HS-27A (cell line): ENCODE measurements at places on chromosomes 13 and 19.

GRCh38 chr19:12864721-12865715 is 16.2 kb downstream of the DNASE2 start:
- no peak for DNase-seq

DNA sequence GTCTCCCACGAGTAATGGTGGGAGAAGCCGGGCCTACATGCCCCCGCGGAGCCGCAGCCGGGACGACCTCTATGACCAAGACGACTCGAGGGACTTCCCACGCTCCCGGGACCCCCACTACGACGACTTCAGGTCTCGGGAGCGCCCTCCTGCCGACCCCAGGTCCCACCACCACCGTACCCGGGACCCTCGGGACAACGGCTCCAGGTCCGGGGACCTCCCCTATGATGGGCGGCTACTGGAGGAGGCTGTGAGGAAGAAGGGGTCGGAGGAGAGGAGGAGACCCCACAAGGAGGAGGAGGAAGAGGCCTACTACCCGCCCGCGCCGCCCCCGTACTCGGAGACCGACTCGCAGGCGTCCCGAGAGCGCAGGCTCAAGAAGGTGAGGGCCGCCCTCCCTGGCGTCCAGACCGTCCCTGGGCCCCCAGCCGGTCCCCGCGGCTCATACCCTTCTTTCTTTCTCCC is 1.4 kb upstream of the USF2 start:
- DNase-seq, result no peak

DNA sequence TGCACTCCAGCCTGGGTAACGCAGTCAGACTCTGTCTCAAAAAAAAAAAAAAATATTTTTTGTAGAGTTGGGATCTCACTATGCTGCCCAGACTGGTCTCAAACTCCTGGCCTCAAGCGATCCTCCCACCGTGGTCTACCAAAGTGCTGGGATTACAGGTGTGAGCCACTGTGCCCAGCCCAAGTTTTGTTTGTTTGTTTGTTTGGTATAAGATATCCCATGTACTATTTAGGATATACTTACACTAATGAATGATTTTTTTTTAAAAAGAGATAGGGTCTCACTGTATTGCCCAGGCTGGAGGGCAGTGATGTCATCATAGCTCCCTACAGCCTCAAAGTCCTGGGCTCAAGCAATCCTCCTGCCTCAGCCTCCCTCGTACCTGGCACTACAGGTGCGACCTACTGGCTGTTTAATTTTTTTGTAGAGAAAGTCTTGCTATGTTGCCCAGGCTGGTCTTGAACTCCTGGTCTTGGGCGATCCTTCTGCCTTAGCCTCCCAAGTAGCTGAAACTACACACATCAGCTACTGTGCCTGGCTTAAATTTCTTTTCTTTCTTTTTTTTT is 24.0 kb downstream of the TLE6 start:
- DNase-seq, result no peak

DNA sequence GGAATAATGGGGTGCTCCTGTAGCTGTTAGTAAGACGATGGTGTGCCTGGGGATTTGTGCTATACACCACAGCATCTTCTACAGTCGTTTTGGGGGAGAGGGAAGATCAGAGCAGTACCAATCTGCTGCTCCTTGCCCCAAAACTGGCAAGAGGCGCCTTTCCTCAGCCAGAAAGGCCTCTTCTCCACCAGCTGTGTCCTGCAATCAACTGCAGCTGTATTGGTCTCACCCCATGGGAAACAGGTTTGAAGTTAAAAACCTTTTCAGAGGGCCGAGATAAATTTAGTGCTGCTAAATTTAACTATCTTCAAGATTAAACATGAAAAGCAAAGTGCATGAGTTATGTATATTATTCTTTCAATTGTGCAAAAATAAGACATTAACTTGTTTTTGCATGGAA is 1.2 kb upstream of the RNASEH2B start:
- no peak for DNase-seq

GRCh38 chr19:15249972-15250639 is 17.9 kb upstream of the EPHX3 start:
- DNase-seq, result peak; percentile 74

- DNase-seq, result no peak
Observed at GRCh38 chr13:29535663-29536655, 59.5 kb downstream of the SLC7A1 start.

DNA sequence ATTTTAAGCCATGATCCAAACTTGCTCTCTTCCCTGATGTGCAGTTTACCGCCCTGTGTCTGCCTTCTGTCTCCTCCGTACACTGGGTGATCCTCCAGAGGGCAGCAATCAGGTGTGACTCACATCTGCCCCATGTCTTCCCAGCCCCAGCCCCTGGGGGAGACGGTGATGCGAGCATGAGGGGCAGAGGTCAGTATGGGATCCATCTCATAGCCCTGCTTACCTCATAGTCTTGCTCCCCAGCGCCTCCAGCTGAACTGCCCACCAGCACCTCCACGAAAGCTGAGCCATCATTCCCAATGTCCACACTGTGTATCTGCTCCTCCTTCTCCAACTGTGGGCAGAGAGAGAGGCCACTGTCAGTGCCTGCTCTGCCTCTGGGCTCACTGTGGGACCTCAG is 14.6 kb downstream of the XRCC1 start:
- DNase-seq, result no peak

DNA sequence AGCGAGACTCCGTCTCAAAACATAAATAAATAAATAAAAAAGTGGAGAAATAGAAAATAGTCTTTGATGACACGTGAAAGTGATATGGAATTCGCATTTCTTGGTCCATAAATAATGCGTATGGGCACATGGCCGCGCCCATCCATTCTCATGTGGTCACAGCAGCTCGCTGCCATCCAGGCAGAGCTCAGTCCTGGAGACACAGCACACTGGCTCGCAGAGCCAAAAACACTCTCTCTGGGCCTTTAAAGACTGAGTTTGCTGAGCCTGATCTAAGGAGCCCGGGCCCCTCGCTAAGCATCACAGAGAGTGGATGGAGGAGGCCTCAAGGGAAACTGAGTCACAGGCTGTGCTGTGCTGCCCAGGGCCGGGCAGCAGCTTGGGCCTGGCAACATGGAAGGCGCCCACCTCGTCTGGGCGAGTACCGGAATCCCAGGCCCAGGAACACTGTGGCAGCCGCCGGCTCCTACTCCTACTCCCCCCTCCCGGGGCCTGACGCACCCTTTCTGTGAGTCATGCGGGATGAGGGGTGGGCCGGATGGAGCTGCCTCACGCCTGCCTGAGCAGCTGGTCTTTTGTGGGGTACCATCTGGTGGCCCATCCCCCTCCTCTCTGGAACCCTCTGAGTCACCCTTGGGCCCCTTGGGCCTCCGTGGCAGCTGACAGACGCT is 28.9 kb upstream of the CACTIN start:
- DNase-seq, result peak; percentile 42

- no peak for DNase-seq
Observed at GRCh38 chr13:31904941-31905824, 126.4 kb upstream of the FRY start.

- no peak for DNase-seq
Observed at GRCh38 chr13:86090181-86090580, 291.0 kb upstream of the SLITRK6 start.

DNA sequence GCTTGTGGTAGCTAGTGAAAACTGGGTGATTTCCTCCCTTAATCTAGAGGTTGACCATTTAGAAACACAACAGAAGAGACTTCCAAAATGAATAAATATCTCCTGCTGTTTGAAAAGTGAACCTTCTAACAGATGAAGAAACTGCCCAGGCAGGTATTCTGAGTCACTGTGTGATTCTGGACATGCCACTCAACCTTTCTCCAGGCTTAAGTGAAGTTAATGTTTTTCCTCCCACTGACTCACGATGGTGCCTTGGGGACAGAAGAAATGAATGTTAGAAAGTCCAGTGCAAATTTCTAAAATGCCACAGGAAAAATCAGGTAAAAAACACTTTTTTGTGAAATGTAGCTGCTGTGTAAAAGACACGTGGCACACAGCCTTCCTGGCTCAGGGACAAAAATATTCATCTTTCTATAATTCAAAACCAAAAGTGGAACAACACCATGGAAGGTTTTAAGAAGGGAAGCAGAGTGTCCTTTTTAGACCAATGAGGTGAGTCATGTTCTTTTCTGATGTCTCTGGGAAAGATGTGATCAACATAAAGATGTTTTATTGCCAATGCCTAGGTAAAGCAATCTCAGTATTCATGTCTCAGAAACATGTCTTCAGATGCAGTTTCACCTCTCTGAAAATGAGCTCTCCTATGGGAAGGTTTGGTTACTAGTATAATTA is 9.1 kb downstream of the UBE2L5 start:
- no peak for DNase-seq

DNA sequence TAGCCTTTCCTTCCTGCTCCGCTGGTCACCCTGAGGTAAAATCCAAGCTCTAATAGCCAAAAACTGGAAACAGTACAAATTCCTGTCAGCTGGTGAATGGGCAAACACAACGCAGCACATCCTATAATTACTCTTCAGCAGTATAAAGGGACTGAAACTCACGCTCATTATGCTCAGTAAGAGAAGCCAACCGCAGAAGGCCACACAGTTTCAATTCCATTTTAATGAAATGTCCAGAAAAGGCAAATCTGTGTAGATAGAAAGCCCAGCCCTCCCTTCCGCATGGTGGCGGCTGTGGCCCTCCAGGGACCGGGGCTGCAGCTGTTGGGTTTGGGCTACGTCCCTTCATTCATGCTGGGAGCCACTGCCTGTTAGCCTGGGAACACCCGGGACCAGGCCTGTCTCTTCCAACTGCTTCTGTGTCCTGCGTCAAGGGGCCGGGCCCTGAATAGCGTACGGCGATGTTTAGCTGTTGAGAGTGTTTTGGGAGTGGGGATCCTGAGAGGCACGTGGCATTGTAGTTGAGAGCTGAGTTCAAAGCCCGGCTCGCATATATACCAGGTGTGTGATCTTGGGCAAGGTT is 23.5 kb downstream of the NKPD1 start:
- no peak for DNase-seq

- no peak for DNase-seq
Observed at GRCh38 chr19:29551774-29552173, 26.0 kb downstream of the VSTM2B start.

DNA sequence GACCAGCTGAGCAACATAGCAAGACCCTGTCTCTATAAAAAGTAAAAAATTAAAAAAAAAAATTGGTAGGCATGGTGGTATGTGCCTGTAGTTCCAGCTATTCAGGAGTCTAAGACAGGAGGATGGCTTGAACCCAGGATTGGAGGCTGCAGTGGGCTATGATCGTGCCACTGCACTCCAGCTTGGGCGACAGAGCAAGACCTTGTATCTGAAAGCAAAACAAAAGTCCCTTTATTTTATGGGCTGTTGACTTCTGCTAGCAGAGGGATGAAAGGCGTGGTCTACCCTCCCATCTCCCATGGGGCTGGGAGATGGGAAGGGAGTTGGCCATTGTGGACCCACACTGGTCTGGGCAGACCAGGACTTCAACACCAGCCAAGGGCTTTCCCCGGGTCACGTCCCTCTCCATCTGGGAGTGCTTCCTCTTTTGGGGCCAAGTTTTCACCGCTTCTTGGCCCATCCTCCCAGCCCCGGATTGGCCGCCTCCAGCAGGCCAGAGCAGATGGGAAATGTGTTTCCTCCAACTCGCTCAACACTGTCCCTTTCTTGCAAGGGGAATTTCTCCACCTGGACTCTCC is 2.2 kb upstream of the TNFSF9 start:
- DNase-seq, result no peak

DNA sequence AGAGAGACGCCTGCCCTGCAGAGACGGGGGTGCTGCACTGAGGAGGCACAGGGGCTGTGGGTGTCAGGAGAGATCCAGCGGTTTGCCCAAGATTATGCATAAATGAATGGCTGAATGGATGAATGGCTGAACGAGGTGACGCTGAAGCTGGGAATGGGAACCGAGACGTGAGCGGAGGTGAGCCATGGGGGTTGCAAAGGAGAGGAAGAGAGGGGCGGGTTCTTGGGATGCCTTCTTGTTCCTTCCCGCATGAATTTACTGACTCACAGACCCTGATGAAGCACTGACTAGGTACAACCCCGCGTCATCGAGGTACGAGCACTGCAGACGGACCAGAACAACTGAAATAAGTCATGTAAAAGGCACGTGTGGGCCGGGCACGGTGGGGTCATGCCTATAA is 16.7 kb downstream of the DCAF15 start:
- DNase-seq, result no peak

DNA sequence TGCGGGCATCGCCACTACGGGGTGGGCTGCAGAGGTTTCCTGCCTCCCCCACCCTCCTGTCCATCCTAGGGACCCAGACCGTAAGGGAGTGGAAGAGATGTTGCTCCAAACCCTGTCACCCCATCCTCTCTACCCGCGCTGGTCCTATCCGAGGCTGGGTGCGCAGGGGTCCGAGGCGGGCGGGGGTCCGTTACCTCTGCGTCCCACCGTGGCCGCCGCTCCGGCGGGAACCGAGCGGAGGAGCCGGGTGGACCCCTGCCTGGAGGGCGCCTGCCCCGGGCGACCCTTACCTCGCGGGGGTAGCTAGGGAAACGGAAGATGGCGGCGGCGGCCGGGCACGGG is at the start of gene DGKH:
TSS of gene DGKH (plus strand) at position 307 of the 342 bp plus-strand sequence. CDS start 126 bp downstream, outside the sequence.
- DNase-seq, result no peak

DNA sequence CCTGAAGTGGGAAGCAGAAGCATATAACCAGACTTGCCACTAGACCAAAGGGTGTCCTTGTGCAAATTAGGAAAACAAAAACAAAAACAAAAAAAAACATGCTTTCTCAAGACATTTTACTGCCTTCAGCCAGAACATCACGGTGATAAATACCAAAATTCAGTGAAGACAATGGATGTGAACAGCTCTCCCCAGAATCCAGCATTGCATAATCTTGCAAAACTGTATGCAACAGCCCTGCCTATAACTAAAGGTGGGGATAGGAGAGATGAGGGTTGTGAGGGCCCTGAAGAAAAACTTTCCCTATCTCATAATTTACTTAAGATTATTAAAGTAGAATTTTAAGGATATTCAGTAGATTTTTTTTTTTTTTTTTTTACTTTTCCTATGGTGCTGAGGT is 24.9 kb upstream of the NDFIP2 start:
- DNase-seq, result no peak

DNA sequence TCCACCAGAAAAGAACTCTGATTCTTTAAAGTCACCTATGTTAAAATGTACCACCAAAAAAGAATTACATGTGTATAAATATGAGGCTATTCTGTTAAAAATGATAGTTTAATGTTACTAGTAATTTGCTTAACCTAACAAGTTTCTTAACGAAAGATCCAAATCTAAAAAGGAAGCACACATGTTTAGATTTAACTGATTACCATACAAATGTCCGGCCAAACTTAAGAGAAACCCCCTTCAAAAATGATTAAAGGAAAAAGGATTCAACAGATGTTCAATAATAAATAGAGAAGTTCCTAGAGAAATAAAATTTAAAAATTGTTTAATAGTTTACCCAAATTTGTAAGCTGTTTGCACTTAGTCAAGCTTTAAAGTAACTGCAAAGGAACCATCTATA is 5.0 kb upstream of the ZNF69 start:
- no peak for DNase-seq

DNA sequence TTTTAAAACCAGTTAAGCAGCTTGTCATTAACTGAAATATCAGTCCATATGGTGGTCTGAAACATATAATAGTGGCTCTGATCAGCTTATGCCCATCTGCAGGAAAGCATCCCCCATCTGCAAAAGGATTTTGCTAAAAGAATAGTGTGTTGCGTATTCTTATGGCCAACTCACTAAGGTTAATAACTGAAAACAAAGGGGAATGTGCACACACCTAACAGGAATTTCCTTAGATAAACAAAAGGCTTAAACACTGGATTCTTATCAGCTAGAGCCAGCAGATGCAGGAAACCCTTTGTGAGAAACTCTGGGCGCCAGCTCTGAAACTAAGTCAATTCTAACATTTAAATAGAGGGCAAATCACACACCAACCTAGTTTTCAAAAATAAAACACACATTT is 22.1 kb downstream of the VPS36 start:
- DNase-seq, result no peak
